Vagina (tissue), 2 donors: ENCODE measurements at places on chromosomes 11 and 22. TPM values are rescaled to one million over a fixed set of nuclear protein-coding genes. Genes with fewer than 3 reads are reported as not detected.

- no peak for DNase-seq
Measured at GRCh38 chr11:69381681-69382130, 87.8 kb downstream of the MYEOV start.

DNA sequence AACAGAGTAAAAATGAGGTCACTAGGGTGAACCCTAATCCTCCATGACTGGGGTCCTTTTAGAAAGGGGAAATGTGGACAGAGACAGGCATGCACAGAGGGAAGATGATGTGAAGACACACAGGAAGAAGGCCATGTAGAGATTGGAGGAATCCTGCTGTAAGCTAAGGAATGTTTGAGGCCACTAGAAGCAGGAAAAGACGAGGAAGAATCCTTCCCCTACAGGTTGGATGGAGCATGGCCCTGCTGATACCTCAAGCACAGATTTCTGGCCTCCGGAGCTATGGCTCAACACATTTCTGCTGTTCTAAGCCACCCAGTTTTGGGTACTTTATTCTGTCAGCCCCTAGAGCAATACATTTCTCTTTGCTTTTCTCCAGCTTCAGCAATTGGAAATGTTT lies 486.9 kb downstream of the MIAT start:
- no peak for DNase-seq

GRCh38 chr11:130816546-130817329 lies 99.5 kb downstream of the SNX19 start:
- DNase-seq, result no peak

The C22orf42 gene
- not detected for total RNA-seq

The SLC22A8 gene
- total RNA-seq, result not detected

DNA sequence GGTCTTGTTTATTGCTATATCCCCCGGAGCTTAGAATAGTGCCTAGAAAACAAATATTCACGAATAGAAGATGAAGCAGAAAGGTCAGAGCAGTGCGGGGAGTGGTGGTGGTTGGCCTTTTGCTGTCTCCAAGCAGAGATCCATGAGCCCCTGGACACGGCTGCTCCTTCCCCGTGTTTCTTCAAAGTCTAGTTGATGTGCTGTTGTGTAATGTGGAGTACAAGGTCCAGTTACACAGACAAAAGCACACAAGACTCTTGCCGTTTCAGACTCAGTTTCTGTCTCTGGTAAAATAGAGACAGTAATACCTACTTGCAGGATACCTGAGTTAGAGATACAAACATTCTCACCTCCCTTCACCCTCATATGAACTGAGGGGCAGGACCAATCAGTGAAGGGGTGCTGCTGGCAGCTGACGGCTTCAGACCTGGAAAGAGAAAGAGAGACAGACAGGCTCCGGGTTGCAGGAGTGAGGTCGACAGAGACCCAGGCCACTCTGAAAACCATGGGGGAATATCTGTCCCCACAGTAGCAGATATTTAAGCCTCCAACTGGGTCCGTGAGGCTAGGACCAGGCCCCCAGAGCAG lies 56.2 kb downstream of the RASSF10 start:
- no peak for DNase-seq

The ST13 gene
- total RNA-seq, result 143 TPM

The THY1 gene
- 48.9 TPM for total RNA-seq

- no peak for DNase-seq
Measured at GRCh38 chr22:25709758-25710157, 32.2 kb upstream of the MYO18B start.

The CFAP300 gene
- total RNA-seq, result 1.7 TPM

GRCh38 chr11:71136095-71136845 lies 116.1 kb downstream of the SHANK2 start:
- DNase-seq, result no peak

- DNase-seq, result no peak
Measured at GRCh38 chr11:69078930-69079605, 30.3 kb downstream of the TPCN2 start.

DNA sequence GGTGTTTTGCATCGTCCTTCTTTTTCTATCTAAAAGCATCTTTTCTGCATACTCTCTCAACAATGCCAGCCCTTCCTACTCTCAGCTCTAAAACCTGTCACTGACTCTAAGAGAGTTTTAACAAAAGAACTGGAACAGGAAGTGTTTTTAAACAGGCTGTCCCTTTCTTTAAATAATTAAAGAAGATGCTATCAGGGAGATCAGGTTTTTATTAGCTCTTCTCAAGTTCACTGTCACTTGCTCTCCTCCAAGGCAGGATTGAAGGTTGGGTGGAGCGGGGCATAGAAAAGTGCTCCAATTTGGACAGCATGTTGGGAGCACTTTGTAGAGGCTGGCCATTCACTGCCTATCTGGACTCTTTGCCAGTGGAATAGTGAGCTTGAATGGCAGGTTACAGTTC lies 56.4 kb upstream of the BARX2 start:
- DNase-seq, result no peak
